Breast epithelium (tissue), 4 donors: ENCODE measurements at places on chromosomes 3 and 15. TPM values are rescaled to one million over a fixed set of nuclear protein-coding genes. Genes with fewer than 3 reads are reported as not detected.
A peak's percentile ranks its signal among the peaks of the same experiment; 100 is the strongest.

Gene GOLGA8G
- not detected for total RNA-seq

Gene CCNDBP1
- 106 TPM for total RNA-seq

Gene CCR8
- total RNA-seq: not detected

DNA sequence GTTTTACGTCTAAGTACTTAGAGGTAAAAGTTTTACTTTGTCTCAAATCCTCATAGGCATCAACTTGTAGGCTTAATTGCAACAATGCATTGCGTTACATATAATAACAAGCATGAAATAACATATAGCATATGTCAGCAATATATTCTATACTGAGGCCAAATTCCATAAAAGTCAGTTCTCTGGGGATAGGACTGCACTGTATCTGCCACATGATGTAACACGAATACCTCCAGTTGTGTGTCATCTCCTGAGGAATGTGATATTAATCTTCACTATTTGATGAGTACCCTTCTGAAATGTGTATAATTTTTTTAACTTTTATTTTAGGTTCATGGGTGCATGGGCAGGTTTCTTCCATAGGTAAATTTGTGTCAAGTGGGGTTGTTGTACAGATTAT lies 126.4 kb downstream of the IMPG2 start:
- no peak for DNase-seq

GRCh38 chr3:35659768-35660167 lies 20.4 kb downstream of the ARPP21 start:
- no peak for DNase-seq

DNA sequence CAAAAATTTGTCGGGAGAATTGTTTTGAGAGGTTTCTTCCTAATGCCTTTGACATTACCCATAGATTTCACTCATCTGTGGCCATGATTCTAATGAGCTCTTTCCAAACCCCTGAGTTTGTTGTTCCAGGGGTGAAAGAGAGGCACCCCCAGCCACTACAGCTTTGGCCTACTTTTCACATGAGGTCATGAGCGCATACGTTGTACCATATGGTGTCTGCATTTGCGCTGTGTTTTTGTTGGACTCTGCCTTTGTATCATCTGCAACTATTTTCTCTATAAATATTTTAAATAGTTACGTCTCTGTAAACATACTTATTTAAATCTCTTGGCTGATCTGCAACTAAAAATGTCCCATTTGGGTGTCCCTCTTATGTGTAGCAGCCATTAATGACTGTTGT lies 107.9 kb downstream of the LRTM1 start:
- DNase-seq: no peak

DNA sequence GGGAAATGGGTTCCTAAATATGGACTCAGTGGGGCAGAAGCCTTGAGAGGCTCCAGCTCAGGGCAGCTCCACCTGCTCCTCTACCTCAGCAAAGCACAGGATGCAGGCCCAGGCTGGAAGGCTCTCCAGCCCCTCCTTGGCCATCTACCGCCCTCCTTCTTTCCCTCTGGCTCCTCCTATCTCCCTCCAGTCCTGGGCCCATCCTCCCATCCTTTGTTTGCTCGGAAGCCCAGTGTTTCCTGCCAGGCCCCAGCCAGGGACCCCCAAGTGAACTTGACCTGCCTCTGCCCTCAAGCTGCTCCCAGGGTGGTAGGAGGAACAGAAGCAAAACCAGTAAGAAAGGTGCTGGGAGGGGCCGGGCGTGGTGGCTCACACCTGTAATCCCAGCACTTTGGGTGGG lies 20.1 kb downstream of the MAPKAPK3 start:
- DNase-seq: no peak

- no peak for DNase-seq
Measured at GRCh38 chr3:99523431-99524127, 114.8 kb upstream of the COL8A1 start.

DNA sequence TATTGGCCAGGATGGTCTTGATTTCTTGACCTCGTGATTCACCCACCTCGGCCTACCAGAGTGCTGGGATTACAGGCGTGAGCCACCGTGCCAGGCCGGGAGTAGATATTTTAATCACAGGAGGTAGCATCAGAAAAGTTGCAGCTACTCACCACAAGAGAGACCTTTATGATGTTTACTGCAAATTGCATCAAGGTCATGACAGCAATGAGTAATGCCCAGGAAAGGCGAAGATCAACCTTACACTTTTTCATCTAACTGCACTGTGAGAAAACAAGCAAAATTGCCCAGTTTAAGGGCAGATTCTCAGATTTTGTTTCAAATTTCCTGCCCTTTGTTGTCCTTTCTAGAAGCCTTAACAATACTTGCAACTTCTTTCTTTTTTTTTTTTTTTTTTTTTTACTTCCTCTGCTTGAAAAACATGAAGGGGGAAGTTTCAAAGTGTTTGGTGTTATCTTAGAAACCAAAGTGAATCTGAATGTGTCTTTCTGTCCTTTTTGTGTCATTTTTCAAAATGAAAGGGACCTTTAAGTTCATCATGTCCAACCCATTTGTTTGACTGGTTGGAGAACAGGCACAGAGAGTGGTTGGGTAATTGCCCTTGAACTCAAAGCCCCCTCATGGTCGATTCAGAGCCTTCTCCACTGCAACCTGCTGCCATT lies 25.0 kb downstream of the TGFBR2 start:
- DNase-seq: no peak

DNA sequence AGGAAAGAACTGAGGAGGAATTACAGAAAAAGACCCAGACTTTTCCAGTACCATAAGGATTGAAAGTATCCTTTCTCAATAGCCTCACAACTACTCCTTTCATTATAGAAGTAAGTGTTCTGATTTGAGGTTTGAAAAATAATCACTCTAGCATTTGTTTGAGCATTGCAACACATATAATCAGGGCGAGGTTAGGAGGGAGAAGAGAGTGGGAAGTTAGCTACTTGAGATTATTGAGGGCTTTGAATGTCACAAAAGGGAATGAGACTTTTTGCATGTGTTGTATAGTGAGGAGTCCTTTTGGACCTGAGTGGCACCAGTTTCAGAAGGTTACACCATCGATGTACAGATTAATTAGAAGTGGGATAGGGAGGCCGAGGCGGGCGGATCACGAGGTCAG lies 65.2 kb upstream of the TNIK start:
- no peak for DNase-seq

DNA sequence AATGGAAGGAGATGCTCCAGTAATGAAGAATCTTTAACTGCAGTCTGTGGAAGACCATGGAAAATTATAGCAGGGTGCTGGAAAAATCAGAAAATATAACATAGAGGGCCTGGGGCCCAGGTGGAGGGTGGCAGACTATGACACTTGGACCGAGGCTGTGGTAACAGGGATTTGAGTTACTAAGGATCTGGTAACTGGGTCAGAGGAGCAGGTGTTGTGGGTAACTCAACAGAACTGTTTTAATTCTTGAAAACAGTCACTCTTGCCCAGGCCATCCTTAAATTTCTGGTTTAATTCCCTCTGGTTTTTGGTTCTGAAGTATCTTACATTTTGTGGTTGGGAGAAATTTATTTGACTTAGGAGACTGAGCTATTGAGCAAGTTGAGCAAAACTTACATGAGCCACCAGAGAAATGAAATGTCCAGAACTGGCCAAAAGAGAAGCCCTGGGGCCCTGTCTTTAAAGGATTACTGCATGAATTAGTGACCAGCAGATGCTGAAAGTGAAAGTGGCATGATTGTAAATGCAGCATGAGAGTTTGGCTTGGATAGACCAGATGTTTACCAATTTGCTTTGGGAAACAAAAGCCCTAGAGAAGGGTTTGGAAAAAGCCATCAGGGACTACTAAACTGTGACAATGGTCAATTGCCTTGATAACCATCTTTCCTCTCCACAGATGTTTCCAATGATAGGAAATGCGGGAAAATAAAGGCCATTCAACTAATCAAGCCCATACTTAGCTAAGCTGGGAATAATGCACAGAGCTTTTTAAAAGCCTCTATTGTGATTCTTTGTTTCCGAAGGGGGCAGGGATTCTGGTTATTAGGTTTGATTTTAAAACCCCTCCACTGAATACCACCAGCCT lies 374.9 kb upstream of the TGFBR2 start:
- no peak for DNase-seq

DNA sequence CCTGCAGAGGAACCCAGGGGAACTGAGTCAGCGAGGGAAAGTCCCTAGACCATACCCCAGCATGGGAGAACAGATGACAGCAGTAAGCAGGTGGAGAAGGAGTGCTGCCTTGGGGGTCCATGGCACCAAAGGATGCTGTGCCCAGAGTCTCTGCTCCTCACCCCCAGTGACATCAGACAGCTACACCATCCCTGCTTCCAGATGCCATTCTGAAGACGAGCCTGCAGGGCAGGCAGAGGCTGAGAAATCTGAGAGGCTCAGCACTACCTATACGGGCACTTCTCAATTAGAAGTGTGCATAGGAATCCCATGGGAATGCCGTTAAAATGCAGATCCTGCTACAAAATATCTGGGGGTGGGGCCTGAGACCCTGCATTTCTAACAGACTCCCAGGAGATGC lies 211.3 kb upstream of the NSMCE3 start:
- no peak for DNase-seq

DNA sequence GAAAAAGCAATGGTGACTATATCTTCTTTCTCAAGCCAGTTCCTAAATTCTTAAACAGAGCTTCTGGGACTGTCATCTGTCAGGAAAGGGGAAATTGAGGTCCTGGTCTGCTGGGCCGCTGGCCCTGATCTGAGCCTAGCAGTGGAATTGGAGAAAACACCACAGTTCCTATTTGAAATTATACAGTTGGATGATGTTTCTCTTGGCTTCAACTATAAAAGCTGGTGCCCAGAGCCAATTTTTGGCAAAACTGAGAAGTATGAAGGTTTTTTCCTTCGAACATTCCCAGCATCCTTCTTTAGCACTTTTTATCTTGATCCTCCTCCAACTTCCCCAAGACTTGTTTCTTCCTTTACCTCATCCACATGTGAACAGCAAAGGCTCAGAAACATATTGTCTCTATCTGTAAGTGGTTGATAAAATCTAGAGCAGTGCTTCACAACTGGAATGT lies 83.9 kb downstream of the CD47 start:
- DNase-seq: no peak

GRCh38 chr3:40229386-40229785 lies 80.1 kb upstream of the EIF1B start:
- no peak for DNase-seq

DNA sequence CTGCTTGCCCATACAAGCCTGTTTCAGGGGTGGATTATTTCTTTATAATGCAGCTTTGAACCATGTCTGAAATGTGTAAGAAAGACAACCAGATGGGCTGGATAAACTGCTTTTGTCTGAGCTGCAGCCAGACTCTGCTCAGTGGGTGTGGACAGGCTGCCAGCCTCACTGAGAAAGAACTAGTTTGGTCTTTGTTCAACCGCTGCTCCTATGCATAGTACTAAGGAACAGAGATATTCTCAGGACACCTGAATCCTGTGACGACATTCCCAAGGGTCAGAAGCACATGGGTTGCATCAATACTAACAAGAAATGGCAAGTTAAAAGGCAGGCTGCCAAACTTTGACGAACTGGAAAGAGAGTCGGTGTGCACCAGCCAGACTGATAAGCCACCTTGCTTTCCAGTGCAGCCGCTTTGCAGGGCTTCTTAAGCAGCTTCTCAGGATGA lies 57.2 kb downstream of the PLD1 start:
- DNase-seq: peak; percentile 67

- DNase-seq: no peak
Measured at GRCh38 chr3:39497753-39498152, 30.3 kb downstream of the MOBP start.
